ENCODE measurements at places on chromosomes 12 and 14.

DNA sequence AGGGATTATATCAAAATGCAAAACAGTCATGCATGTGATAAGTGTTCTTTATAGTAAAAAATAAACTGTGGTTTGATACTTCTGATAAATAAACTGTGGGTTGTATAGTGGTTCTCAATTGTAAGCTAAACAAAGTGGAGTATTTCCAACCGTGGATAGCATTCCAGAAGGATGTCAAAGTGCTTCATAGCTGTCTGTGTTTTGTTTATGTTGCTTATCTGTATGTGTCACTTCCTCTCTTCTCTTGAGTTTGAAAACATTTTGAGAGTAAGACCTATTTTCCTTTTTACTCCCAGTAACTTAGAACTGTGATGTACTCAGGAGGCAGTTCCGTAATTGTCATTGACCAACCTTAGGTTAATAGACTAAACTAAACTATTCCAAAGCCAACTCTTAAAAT, 415.8 kb downstream of the TMTC2 start:
- DNase-seq = peak; percentile 66

GRCh38 chr14:29054119-29054518, 287.5 kb downstream of the FOXG1 start:
- DNase-seq = no peak

DNA sequence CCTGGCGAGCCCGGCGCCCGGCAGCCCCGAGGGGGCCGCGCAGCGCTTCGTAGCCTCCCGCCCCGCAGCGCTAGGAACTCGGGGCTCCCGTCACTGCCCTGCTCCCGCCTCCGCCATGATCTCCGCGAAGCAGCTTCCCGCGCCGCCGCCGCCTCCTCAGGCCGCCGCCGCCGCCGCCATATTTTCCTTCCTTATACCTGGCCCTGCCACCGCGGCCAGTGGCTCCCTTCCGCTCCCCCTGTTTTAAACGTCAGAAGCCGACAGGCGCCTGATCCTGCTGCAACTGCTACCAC, 286 bp downstream of the PPP4R3A start:
- no peak for DNase-seq

DNA sequence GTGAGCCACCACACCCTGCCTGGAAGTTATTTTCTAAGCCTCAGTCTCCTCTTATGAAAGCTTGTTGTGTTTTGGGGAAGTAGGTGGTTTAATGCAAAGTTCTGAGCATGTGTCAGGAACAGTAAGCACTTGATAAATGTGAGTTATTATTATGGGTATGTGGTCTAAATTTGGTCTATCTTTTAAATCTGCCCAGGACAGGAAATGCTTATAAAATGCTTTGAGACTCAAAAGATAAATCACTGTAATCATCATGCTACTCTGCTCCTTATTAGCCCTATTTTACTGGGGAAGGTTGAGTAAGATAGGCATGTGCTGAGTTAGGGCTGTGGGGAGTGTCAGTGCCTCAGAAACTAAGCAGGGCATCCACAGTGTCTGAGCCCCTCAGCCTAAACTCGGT, 13.1 kb upstream of the SRSF5 start:
- DNase-seq = no peak

DNA sequence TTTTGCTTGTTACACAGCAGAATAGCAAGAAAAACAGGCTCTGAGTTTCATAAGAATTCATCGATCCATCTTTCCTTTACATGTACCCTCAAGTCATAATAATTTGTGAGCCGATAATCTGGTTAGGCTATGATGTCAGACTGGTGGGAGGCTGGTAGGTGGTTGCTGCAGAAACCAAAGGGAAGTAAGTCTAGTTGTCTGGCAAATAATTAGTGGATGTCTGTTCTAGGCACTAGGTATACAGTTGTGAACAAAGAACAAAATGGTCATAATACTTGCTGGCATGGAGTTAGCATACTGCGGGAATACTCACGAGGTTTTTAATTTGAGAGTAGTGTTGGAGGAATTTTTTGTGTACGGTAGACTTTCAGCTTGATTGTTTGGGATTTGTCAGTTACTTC, 8.8 kb downstream of the SUSD6 start:
- DNase-seq = no peak

GRCh38 chr12:95337146-95337545, 119.5 kb downstream of the VEZT start:
- no peak for DNase-seq

DNA sequence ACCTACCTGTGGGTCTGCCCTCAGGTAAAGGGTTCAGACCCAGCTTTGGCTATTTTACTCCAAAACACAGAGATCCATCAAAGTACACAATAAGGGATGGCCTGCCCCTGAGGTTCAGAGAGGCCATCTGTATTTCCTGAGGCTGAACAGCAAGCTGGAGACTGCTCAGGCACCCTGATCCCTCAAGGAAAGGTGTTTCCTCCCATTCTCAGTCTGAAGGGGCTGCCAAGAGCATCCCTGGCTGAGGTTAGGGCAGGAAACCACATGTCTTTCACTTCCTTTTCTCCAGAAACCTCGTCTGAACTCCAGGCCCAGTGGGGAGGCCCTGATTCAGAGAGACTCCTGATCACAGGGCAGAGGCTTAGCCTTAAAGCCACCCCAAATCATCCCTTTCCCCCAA, 1.5 kb downstream of the RILPL1 start:
- peak; percentile 13 for DNase-seq

DNA sequence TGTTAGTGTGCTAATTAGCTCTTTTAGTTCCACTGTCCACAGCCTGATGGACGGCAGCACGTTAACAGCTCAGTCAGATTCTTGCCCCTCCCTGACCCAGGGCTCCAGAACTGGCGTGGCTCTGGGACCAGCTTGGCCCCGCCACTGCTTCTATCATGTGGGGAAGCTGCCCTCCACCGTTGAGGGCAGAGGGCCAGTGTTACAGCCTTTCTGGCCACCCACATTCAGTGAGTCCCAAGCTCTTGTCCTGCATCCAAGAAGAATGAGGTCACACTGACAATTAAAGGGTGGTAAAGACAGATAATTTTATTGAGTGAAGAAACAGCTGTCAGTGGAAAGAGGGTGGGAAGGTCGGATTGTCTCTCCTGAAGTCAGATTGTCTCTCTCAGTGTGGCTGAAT, 36.9 kb downstream of the BCL2L14 start:
- no peak for DNase-seq

DNA sequence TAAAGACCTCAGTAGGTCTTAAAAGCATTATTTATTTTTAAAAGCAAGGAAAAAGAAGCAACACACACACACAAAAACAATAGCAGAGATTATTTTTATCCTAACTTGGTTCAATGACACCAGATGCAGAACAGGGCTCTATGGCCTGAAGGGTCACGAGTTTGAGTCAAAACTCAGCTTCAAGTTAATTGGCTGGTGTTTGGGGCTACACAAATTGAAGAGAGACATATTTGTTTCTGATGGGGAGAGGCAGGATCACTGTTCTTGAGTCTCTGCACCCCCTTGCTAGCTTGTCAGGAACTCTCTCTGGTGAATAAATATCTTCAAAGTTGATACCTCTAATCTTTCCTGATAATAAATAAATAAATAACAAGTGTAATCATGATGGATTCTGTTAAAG, 466.1 kb downstream of the PRKD1 start:
- no peak for DNase-seq

Data from mesenchymal stem cell (in vitro differentiated cells and primary cell).